Hepatic stellate cell (primary cell): ENCODE measurements at places on chromosomes 11 and 22.
A peak's percentile ranks its signal among the peaks of the same experiment; 100 is the strongest.

DNA sequence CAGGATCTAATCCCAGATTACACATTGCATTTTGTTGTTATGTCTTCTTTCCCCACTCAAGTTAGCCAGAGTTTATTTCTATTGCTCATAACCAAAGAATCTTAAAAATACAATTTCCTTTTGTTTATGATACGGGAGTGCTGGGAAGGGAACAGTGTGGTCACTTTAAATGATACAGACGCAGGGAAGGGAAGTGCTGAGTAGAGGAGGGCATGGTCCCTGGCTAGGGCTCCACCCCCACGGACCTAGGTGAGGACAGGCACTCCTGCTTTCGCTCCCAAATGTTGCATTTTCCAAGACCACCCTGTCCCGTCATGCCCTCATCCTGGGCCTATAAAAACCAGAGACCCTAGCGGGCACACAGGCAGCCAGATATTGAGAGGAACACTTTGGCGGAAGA lies 30.6 kb upstream of the NARS2 start:
- no peak for DNase-seq

DNA sequence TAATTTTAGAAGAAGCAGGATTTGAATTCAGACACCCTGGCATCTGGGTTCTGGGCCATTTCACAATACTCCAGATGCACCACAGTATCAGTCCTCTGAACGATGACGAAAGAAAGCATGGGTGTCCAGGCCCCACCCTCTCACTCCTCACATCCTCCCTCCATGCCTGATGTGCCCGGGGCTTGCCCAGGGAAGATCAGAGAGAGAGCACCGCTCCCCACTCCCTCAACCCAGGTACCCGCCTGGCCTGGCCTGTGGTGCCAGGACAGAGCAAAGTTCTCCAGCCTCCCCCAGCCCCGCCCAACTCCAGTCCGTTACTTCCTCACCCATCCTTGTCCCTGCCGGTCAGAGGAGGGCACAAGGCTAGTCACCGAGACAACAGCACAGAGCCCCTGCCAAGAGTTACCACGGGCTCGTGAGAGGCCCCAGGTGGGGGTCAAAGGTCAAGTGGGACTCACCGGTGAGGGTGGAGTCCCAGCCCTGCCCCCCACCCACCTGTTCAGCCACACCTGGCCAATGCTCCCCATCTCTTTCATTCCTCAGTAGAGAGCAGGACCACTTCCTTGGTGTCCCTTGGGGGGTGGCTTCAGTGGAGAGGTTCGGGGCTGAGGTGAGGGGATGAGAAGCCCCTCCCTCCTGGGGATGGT lies 8.1 kb downstream of the BCL9L start:
- DNase-seq, result peak; percentile 74

DNA sequence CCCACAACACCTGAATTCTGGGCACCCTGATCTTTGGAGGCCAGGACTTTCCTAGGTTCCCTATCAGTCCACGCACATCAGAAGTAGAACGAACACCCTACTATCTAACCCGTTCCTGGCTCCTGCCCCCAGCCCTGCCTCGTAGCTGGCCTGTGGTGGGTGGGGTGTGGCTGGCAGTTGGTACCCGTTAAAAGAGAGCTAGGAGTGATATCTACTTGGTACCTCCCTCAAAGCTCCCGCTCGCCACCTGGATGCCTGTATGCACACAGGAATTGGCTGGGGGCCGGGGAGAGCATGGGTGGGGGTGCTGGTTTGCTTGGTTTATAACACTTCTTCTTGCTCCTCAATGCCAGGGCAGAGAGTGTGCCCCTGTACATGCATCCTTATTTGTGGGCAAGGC lies 14.0 kb upstream of the NECTIN1 start:
- DNase-seq, result no peak

DNA sequence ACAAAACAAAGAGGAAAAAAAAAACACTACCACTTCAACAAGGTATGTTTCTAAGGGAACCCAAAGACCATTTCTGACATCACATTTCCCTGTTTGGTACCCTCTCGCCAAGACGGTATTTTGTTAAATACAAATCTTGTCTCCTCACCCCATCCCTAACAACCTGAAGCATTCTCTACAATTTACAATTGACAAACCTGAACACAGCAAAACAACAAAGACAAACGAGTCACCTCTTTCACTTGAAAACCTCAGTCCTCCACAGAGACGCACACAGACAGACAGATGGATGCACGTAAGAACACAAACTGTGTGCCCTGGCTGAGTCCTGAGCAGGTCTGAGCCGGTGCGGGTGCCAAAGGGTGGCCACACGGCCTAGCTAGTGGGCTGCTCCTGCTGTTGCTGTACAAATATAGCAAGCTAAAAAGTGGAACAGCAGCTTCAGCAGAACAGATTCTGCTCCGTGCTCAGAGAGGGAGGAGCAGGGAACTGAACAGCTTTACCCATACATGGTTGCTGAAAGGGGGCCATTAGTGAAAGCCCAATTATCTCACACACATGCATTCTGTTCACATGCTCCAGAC lies 28.5 kb downstream of the CELF1 start:
- no peak for DNase-seq

GRCh38 chr11:2140411-2141400 lies 1.5 kb upstream of the IGF2 start:
- DNase-seq, result no peak

GRCh38 chr22:35310556-35311550 lies 11.2 kb downstream of the TOM1 start:
- no peak for DNase-seq

DNA sequence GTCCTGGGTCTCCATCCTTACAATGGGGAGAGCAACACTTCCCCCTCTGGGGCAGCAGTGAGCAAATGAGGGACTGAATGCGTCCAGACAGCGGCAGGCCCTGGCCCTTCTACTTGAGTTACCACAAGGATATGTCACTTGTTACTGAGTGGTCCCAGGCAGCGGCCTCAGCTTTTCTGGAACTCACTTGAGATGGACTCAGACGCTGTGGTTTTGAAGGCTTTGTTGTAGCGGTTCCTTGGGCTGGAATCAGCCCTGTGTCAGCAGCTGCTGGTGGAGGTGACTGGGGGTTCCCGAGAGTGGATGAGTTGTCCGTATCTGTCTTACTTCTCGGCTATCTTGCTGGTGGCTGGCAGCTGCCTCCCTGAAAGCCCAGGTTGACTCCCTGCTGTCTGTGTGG lies 77.0 kb downstream of the MICAL2 start:
- no peak for DNase-seq

- no peak for DNase-seq
These were observed 23.3 kb downstream of the ZBTB16 start for GRCh38 chr11:114082767-114083181.

DNA sequence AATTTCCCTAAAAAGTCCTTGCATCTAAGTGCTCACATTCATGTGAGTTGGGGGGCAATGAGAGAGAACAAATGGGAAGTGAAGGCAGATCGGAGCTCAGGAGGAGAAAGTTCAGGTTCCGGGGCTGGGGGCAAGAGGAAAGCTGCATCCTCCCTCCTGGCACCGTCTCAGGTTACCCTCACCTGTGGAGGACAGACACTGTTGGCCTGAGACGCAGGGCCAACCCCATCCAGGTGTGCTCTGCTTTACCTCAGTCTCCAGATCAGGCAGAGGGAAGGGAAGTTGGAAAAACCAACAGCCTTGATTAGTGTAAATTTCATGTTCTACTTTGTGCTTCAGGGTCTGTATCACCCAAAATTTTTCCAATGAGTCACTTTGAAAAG lies 146.9 kb downstream of the TRIM29 start:
- DNase-seq, result no peak

GRCh38 chr11:7272373-7272772 lies 20.7 kb downstream of the SYT9 start:
- no peak for DNase-seq

DNA sequence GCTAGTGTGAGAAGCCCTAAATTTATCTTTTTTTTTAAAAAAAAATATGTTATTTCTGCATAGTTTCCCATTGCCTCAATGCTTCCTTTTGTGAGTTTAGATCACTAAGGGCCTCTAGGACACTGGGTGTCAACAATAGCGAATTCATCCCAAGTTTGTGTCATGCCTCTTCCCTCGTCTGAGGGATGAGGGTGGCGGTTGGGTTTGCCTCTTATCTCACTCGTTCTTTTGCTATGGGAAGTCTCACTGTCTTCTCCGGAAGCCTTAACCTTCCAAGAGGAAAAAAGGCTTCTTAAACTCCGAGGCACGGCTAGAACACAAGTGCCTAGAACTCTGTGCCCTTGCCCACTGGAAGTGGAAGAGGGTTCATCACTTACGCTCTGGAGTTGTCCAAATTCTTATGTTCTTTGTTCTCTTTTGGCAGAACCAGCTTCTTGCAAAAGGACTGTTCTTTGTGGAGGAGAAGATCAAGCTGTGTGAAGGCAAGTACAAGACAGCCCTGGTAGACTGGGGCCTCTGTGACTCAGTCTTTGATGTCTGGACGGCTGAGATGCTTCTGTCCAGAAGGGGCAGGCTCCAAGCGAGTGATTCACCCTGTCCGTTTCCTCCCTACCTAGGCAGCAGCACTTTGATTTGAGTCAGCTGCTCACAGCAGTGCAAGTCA lies 78.5 kb downstream of the TRAF6 start:
- peak; percentile 92 for DNase-seq

DNA sequence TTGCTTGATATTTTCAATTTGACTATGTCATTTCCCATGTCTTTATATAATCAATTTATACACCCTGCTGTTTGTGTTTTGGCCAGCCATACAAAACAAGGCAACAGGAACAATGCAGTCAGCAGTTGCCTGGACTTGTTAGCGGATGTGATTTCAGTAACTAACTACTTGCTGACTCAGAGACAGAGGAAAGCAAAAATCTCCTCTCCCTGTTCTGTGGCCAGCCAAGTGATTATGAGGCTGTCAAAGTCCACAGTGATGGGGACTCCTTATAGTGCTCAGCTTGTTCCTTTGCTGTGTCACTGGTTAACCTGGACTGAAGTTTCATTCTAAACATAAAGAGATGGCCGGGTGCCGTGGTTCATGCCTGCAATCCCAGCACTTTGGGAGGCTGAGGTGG lies 32.6 kb upstream of the APLP2 start:
- peak; percentile 66 for DNase-seq

DNA sequence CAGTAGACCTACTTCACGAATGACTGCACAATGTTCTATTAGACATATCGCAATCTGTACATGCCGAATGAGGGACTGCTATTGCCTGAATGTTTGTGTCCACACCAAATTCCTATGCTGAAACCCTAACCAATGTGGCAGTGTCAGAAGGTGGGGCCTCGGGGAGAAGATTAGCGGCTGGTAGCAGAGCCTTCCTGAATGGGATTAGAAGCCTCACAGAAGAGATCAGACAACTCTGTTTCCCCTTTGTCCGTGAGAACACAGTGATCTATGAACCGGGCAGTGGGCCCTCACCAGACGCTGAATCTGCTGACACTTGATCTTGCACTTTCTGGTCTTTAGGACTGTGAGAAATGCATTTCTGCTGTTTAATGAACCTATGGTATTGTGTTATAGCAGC lies 33.1 kb downstream of the LRFN4 start:
- no peak for DNase-seq

GRCh38 chr11:60700689-60701468 lies 1.5 kb downstream of the MS4A8 start:
- DNase-seq, result no peak

DNA sequence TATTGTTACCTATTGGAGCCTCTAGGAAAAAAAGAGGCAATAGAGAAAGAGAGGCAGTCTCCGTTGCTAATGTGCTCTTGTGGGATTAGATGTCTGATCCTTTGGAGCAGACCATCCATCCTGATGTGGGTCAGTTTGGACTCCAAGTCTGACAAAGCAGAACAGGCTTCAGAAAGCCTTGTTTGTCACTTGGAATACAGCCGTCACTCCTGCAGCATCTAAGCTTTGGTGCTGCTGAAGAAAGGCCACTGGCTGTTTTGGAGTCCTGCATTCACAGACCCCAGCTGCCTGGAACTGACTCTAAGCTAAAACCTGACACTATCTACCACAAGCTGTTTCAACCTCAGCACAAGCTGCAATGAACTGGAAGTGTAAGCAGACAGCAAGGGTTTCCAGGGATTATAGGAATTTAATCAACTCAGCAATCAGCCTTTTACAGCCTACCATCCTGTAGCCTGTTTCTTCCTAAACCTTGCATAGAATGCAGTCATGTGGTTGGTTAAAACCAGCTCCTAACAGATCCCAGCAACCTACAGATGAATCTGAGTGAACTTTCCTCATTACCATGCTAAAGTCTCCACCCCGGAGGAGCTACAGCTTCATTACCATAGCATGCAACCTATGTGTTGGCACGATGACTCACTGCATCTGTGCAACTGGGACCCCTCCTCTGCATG lies 3.7 kb upstream of the PLAAT4 start:
- no peak for DNase-seq

DNA sequence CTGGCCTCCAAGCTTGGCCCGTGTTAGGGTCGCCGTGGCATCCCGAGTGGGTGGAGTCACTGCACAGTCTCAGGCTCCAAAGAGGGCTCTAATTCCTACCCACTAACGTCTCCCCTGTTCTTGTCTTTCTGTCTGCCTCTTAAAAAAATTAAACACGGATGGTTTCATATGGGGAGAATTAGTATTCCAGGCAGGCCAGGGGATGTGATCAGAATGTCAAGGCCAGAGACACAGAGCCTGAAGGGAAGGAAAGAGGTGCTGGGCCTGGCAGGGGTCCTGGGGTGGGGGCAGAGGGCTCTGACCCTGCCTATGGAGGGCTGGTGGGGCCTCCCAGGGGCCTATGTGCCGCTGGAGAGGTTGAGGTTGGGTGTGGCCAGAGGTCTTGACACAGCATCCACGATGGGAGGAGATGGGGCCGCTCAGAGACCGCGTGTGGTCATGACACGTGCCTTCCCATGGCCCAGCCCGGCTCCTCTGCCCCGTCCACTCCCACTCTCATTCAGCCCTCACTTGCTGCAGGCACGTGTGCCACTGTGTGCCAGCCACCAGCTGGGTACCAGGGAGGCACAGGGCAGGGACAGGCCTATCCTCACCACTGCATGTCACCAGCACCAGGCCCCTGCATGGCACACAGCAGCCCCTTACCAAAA lies 56.5 kb downstream of the FLRT1 start:
- DNase-seq, result no peak

DNA sequence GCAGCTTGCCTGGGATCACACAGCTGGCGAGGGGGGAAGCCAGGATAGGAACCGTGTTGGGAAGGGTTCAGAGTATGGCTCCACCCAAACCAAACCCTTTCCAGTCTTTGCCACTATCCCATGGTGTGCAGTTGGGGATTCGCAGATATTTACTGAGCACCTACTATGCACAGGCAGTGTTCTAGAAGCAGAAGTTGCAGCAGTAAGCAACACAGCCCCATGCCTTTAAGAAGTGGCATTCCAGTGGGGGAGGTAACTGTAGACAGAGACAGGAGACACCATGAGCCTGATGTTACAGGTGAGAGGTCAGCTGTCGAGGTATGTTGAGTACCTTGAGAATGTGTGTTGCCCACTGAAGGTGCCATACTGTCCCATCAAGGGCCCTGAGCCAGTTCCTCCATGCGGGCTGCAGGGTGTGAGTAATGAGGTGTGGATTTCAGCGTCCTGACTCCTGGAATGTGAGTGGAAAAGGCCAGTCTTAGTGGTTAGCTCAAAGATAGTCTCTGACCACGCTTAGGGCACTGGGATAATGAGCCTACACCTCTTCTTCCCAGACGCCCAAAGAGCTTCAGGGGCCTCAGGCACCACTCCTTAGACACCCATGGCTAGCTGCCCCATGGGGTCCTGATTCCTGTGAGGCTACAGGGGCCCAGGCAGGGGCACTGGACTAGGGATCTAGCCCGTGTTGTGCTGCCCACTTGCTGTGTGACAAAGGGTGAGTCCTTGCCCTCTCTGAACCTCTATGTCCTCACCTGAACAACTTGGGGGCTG lies 71.8 kb upstream of the TP53I11 start:
- peak; percentile 32 for DNase-seq
